Amniotic stem cell (primary cell): ENCODE measurements at places on chromosomes 6 and 20.

DNA sequence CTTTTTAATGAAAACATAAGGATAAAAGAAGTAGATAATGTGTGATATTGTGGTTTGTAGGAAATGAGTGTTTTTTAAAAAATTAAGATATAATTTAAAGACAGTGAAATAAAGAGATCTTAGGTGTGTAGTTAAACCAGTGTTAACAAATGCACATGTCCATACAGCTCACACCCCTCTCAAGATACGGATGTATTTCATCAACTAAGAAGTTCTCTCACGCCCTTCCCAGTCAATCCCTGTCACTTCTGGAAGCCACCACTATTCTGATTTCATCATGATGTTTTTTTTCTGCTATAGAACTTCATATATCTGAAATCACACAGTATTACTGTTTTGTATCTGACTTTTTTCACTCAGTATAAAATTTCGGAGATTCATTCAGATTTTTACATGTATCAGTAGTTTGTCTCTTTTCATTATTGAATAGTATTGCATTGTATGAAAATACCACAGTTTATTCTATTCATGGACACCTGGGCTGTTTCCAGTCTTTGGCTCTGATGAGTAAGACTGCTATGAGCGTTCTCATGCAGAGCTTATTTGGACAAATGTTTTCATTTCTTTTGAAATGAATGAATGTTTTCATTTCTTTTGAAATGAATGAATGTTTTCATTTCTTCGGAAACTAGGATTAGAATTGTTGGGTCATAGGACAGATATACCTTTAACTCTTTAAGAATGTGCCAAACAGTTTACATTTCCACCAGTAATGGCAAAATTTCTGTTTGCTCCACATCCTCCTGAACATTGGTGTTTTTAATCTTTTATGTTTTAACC lies 49.7 kb upstream of the ELOVL5 start:
- DNase-seq = no peak

GRCh38 chr20:32945710-32946221 lies 58.5 kb downstream of the SUN5 start:
- DNase-seq = no peak

DNA sequence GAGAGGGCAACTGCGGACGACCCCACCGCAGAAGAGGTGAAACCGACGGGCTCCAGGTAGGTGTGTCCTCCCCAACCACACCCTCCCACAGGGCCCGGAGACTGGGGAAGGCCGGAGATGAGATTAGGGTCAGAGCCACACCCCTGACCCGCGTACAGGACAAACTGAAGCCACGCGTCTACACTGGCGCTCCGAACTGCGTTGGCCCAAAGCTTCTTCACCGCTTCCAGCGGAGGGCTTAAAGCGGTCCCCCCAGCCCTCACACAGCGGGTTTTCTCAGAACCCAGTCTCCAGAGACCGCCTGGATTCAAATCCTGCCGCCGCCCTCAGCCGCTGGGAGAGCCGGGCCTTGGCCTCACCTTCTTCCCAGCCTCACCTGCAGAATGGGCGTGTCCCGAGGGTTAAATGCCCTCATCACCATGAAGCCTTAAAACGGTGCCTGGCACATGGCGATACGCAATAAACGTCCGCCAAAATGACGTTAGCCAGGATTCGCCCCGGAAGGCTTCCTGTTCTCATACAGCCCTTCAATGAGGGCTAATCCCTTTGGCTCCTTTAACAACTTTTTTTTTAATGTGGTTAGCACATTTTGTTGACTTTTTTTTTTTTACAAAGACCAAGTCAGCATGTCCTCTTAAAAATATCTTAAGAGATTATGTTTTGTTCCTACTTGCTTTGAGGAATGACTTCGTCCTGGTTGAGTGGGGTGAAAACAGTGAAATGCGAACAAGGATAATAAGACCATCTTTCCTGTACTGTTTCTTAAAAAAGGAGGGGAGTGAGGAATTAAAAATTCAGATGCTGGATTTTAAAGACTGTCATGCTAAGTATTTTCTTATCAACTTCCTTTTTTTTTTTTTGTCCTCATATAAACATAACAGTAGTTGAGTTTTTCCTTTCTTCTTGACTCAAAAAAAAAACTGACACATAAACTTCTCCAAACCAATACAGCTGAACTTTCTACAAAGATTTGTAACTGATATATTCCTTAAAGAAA lies 15.1 kb upstream of the ZNF217 start:
- no peak for DNase-seq

DNA sequence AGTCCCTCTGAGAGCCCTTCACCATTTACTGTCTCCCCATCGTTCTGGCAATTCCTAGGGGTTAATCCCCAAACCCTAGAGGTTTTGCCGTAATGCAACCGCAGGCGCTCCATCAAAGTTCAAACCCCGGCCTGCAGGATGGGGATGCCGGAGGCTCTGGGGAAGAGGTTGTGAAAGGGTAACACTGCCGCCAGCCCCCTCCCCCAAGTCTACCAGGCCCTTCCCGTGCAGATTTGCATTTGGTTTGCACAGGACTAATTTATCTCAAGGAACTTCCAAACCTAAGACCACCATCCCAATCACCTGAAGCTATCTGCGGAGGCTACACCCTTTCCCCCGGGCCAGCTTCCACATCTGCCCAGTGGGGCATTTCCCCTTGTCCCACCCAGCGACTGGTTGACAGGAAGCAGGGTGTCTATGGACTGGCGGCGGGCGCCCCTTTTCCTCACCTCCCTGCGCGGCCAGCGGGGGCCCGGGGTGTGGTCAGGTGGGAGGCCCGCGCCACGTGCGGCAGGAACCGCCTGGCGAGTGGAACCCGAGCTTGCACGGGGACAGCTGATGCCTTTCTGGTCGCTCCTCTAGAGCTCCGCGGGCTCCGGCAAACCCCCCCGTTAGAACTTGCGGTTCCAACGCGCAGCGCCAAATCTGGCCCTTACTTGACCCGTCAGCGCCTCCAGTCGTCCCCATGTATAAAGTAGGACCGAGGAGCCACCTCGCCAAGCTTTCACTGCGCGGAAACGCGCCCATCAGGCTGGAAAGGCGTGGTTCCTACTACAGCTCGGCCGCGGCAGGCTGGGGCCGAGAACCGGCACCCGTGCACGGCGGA lies 9.4 kb upstream of the SLC4A11 start:
- DNase-seq = no peak

- DNase-seq = no peak
These were observed 59.2 kb upstream of the CDKAL1 start for GRCh38 chr6:20474874-20475542.

DNA sequence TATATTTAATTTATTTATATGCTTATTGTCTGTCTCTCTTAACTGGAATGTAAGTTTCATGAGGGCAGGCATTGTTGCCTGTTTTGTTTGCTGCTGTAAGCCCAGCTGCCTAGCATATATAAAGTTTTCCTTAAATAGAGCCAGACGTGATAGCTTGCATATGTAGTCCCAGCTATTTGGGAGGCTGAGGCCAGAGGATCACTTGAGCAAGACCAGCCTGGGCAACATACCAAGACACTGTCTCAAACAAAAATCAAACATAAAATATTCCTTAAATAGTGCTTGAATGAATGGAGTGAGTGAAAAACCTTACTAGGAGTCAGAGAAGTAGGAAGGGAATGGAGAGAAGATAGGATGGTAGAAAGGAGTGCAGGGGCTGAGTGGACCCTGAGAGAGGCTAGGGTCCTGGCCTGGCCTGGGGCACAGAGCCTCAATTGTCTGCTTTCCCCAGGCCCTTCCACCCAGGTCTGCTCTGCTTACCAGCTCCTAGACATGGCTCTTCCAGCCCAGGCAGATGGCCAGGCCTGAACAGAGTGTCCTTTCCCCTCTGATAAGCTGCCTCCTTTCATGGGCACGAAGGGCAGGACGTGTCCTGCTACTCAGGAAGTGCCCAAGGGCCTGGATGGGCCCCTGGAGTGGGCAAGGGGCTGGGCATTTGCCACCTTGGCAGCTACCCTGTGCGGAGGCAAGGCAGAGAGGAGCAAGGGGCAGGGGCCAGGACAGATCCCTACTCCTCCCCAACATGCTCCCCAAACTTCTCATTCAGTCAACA lies 17.7 kb upstream of the BAK1 start:
- DNase-seq = no peak

DNA sequence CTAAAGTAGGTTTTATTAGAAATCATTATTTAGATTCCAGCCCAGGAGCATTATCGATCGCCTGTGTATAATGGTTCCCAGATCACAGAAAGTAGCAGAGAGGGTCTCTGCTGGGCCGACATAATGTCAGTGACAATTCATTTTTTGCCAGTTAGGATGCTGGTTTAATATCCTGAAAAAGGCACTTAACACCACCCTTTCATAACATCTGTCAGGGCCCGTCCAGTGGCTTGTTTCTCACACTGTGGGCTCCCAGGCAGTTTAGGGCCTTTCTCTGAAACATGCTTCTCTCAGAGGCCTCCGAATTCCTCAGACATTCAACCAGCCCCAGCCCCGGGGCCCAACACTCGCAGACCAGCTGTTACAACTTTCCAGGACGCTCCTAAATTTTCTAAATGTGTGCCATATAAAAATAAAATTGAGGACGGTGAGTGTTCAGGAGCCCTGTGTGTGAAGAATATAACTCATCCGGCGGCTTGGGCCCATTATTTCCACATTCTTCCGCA lies 108.6 kb upstream of the EYA4 start:
- no peak for DNase-seq

- no peak for DNase-seq
These were observed 202.6 kb downstream of the SIM1 start for GRCh38 chr6:100262086-100262485.

GRCh38 chr6:132669690-132670291 lies 10.8 kb upstream of the TAAR1 start:
- DNase-seq = peak; percentile 40

GRCh38 chr6:11368264-11368663 lies 135.8 kb upstream of the NEDD9 start:
- no peak for DNase-seq

GRCh38 chr6:12804952-12805645 lies 88.5 kb downstream of the PHACTR1 start:
- DNase-seq = no peak

- DNase-seq = no peak
These were observed 21.6 kb downstream of the LY86 start for GRCh38 chr6:6610031-6610591.

GRCh38 chr6:100235631-100236030 lies 229.1 kb downstream of the SIM1 start:
- no peak for DNase-seq

DNA sequence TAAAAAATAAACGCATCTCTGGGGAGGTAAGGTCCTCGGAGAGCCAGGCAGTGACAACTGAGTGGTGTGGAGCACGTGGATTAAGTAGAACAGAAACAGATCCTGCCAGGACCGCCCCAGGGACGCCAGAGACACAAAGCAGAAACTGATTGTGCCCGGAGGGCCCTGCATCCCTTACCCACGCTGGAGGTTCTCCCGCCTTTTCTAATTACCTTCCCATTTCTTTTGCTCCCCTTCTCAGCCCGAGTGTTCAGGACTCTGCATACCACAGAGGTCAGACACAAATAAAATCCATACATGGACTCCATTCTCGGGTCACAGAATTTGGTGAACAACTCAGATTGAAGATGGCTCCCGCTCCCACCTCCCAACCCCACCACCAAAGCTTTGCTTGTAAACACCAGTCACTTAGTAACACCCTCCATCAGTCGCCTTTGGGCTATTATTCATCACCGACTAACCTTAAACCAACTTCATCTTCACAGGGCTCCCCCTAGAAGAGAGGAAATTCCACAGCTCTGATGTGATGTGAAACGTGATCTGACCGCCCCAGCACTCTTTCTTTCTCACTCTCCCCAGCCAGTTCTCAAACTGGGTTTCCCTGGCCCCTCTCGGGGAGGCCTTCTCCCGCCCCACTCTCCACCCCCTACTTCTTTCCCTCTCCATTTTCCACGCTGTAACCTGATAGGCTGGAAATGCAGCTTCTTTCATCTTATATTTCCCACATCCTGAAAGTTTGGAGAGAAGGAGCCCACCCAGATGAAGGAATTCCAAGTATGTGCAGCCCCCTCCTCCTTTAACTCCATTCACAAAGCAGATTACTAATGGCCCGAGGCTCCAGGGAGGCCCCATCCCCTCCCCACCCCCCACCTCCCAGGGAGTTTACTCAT lies 32.5 kb upstream of the PIM1 start:
- peak; percentile 95 for DNase-seq

- peak; percentile 3 for DNase-seq
These were observed 5.5 kb upstream of the JAG1 start for GRCh38 chr20:10679269-10679668.

GRCh38 chr6:159693894-159694545 lies 979 bp upstream of the SOD2 start:
- DNase-seq = no peak

GRCh38 chr6:23316131-23316530 lies 746.8 kb downstream of the HDGFL1 start:
- DNase-seq = no peak

- DNase-seq = no peak
These were observed 1217.2 kb upstream of the GJE1 start for GRCh38 chr6:140915551-140915950.

GRCh38 chr6:135062735-135063134 lies 8.1 kb upstream of the HBS1L start:
- DNase-seq = no peak

GRCh38 chr20:54843865-54844264 lies 368.5 kb downstream of the DOK5 start:
- DNase-seq = no peak

GRCh38 chr6:167689751-167690150 lies 137.0 kb upstream of the AFDN start:
- no peak for DNase-seq

- DNase-seq = no peak
These were observed 375.9 kb upstream of the PTCHD4 start for GRCh38 chr6:48486876-48487275.

- DNase-seq = no peak
These were observed 172.3 kb downstream of the PTPRT start for GRCh38 chr20:43017241-43018030.

DNA sequence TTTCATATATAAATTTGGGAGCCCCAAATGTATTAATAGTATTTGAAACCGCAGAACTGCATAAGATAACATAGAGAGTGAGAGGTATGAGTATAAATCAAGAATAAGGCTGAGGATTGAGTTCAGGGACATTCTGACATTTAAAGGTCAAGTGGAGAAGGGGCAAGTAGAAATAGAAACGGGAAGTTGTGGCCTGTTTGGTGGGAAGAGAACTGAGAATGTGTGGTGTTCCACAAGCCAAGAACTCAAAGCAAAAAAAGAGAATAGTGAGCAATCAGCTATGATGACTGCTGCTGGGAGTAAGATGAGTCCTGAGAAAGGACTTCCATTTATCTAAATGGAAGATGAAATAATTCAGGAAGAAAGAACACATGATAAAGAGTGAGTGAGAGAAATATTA lies 418.4 kb downstream of the CD109 start:
- no peak for DNase-seq

GRCh38 chr6:66264376-66264775 lies 557.4 kb upstream of the EYS start:
- no peak for DNase-seq
